ENCODE measurements at places on chromosomes 1 and 21. TPM values are rescaled to one million over a fixed set of nuclear protein-coding genes. Genes with fewer than 3 reads are reported as not detected.

- DNase-seq, result no peak
Observed at GRCh38 chr21:17370263-17370662, 142.6 kb upstream of the CXADR start.

DNA sequence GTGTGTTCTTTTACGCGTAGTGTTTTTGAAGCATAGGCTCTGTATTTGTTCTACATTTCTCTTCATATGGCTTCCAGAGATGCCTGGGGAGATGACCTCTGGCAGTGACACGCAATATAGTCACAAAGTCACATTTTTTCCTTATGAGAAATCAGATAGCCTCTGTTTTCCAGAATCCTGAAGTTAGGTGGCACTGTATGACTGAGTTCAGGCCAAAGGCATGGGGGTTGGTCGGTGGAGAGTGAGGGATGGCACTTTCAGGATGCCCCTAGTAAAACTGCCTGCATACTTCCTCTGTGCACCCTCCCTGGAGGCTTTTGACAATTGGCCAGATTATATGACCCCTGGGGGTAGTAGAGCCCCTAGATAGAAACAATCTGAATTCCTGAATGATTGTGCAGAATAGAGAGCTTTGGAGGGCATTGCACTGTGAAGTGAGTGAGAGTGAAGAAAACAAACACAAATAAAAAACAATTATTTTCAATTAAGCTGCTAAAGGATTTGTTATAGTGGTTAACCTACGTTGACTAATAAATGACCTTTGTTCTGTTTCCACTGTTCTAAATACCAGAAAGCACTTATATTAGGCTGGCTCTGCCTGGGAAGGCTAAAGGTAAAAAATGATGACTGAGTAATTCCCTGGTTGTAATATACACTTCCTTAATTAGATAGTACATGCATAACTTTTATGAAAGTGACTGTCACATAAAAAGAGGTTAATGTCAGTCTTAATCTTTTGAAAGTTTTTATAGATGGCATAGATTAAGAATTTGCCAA lies 1660.8 kb downstream of the PLA2G4A start:
- DNase-seq, result no peak

DNA sequence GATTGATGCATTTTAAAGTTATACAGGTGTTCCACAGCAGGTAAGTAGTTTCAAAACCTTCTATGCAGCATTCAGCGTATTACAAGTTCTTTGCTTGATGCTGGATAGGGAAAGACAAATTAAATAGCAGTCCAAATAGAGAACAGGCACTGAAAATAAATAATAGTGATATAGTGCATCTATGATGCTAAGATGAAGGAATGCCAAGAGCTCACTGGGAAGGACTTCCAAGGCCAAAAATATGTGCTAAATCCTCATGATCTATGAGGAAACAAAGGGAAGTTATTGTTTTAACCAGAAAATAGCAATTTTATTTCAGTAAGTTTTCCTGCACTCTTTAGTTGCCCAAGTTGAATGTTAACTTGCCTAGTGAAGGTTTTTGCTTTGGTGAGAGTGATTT lies 127.8 kb upstream of the GREM2 start:
- DNase-seq, result no peak

DNA sequence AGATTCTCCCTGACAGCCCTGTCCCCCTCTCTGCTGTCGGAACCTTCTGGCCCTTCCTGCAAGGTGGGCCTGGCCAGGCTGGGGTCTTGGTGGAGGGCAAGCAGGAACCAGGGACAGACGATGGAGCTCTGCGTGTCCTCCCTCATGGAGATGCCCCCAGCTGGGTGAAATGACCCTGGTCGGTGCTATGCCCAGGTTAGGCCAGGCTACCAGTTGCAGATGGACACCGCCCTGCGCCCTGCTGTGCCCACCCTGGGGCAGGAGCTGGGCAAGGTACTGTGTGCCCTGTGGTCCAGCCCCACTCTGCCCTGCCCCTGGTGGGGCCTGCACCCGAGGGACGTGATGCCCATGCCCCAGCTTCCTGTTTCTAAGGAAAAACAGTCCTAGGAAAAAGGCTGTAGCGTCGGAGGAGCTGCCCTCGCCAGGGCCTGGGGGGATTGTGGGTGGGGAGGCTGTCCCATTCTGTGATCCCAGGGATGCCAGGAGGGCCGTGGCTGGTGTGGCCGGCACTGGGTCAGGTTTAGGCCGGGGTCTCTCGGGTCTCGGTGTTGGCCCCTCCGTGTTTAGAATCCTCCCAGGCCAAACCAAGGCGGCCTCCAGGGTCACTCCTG lies 77.6 kb downstream of the MORN1 start:
- no peak for DNase-seq

GRCh38 chr1:234683127-234683860 lies 73.3 kb upstream of the IRF2BP2 start:
- DNase-seq, result no peak

GRCh38 chr1:5727191-5727590 lies 265.0 kb downstream of the NPHP4 start:
- DNase-seq, result no peak

DNA sequence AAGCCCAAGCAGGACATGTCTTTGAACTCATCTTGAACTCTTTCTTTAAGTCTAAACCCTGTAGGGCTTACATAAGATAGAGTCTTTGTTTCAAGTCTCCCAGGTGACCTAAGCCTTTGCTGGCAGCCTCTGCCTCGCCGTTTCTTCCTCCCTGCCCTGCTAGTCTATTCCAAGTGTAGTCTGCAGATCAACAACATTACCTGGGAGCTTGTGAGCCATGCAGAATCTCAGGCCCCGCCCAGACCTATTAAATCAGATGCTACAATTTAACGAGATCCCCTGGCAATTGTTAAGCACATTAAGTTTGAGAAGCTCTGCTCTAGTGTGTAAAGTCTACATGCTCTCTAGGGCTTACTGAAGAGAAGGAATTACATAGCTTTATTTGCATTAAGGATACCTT lies 271.6 kb downstream of the PBX1 start:
- no peak for DNase-seq

DNA sequence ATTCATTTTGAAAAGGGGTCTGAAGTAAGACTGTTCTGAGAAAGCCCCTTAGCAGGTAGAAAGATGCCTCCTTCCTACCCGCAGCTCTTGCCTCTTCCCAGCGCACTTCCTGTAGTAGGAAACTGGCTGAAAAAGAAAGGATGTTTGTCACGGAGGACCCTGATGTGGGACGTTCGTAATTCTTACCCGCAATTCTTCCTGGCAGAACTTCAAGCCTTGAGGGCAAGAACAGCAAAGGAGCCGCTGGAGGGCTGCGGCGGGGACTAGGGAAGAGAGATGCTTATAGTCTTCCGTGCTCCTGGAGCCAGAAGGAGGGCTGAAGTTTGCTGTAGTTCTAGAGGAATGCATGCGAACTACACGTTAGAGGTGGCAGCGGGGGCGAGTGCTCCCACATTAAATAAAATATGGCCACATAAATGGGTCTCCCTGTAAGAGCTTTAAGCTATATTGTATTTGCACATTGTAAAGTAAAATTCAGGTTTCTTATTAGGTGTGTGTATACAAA lies 6.3 kb downstream of the C1orf53 start:
- no peak for DNase-seq

DNA sequence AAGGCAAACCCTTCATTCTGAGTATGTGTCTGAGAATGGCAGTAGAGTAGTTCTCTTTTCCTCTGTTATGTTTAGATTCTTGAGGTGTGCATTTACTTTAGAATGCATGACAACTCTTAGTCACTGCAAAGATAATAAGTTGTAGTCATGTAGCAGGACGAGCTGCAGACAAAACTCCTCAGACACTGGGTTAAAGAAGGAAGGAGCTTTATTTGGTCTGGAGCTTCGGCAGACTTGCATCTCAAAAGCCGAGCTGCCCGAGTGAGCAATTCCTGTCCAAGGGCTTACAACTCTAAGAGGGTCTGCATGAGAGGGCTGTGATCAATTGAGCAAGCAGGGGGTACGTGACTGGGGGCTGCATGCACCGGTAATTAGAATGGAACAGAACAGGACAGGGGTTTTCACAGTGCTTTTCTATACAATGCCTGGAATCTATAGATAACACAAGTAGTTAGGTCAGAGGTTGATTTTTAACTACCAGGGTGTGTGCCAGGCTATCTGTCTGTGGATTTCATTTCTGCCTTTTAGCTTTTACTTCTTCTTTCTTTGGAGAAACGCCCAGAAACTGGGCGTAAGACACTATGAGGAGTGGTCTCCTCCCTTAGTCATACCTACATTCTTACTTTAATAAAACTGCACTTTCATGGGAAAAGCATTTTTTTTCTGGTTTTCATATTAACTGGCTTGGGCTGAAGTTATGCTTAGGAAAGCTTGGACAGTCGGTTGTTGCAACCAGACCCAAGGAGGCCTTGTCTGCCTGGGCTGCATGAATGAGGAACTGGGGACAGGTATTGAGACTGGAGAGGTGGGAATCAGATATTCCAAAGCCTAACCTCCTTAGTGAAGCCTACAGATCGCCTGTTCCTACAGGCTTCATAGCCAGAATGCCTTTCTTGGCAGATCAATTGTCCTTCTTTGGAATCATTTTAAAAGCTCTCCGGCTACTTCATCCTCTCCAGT lies 115.1 kb downstream of the RHOU start:
- DNase-seq, result no peak

GRCh38 chr1:89812992-89813391 lies 7.8 kb upstream of the LRRC8D start:
- DNase-seq, result no peak

DNA sequence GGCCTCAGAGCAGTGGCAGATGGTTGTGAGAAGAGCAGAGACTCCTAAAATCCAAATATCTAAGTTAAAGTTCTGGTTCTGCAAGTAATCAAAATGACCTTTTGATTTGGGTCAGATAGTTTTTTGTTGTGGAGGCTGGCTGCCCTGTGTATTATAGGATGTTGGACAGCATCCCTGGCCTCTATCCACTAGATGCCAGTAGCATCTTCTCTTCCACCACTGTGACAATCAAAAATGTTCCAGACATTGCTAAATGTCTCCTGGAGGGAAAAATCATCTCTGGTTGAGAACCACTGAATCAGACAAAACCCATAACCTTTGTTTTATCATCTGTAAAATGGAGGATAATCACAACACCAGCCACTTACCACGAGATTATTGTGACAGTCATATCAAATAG lies 5.9 kb upstream of the DPT start:
- DNase-seq, result no peak

GRCh38 chr1:97660431-97661105 lies 260.3 kb downstream of the DPYD start:
- DNase-seq, result no peak

GRCh38 chr1:117105722-117106121 lies 15.8 kb downstream of the TRIM45 start:
- DNase-seq, result no peak

DNA sequence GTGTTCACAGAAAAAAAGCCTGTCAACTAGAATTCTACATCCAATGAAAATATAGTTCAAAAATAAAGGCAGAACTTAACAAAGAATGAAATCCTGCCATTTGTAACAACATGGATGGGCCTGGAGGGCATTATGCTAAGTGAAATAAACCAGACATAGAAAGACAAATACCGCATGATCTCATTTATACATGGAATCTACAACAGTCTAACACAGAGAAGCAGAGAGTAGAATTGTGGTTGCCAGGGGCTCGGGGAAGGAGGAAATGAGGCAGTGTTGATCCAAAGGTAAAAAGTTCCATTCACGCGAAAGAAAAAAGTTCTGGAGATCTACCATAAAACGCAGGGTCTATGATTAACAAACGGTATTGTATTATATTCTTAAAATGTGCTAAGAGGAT lies 282.6 kb downstream of the MRPL39 start:
- no peak for DNase-seq

GRCh38 chr1:46554597-46555381 lies 3.3 kb upstream of the KNCN start:
- no peak for DNase-seq

- no peak for DNase-seq
Observed at GRCh38 chr21:37829447-37829846, 86.8 kb downstream of the KCNJ6 start.

DNA sequence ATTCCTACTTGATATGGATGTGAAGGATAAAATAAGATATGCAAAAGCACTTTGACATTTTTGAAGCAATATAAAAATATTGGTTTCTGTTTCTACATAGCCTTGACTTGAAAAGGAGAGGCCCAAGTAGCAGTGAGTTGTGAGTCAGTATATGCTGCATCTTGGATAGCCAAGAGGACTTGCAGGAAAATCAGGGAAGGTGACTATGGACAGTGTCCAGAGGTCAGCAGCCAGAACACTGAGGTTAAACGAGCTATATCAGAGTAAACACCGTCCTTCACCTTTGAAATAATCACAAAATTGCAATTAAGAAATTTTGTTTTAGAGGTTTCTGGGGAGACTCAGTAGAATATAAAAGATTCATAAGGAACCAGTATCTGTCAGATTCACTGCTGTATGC lies 6.6 kb upstream of the AMPD1 start:
- no peak for DNase-seq

DNA sequence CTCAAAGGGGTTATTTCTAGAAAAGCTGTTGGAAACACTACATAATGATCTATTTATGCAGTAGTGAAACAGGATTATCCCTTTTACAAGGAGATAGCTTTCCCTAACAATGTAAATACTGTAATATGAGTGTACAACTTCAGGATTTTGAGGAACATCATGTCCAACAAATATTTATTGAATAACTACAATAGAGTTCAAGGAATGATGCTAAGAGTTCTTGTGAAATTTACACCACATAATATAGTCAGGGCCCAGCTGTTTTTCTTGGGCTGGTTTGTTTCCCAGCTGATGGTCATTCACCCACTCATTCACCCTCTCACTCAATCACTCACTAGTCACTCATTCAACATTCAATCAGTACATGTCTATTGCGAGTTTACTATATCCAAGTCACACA lies 12.3 kb upstream of the LYPLAL1 start:
- DNase-seq, result no peak

DNA sequence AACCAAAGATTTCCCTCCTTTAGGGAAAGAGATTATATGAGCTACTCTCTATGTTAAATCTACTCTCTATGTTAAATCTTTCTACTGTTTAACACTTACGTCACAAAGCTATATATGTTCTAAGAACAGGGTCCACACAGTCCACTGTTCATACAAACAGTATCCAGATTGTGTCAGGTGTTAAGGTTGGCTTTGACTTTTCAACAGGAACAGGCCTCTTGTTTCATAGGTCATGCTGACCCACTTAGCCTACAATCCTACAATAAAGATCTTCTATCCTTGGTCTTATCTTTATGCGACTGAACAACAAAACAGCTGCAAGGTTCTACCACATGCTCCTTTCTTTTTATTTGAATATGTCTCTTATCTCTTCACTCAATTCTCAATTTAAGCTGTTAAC lies 134.9 kb downstream of the LTN1 start:
- DNase-seq, result no peak

MAP1LC3C gene
- polyA plus RNA-seq, result 0.76 TPM

C1orf87 gene
- 0.39 TPM for polyA plus RNA-seq

PLEKHO1 gene
- 60.4 TPM for polyA plus RNA-seq

C1orf56 gene
- 11.8 TPM for polyA plus RNA-seq

FAM163A gene
- polyA plus RNA-seq, result 2.1 TPM

FLG2 gene
- 0.15 TPM for polyA plus RNA-seq

KRTAP12-2 gene
- not detected for polyA plus RNA-seq

IBA57 gene
- 4.3 TPM for polyA plus RNA-seq

FCAMR gene
- polyA plus RNA-seq, result 10.5 TPM

TRABD2B gene
- 28.0 TPM for polyA plus RNA-seq

KCNN3 gene
- polyA plus RNA-seq, result 2.9 TPM

SH3BGR gene
- 2.9 TPM for polyA plus RNA-seq

KAZN gene
- 34.6 TPM for polyA plus RNA-seq

KMO gene
- 23.7 TPM for polyA plus RNA-seq

TMEM269 gene
- 0.80 TPM for polyA plus RNA-seq

Measured in renal cortex interstitium (tissue), 15 donors.